Dorsolateral prefrontal cortex (tissue), 122 donors: ENCODE measurements at places on chromosomes 6 and 20.

DNA sequence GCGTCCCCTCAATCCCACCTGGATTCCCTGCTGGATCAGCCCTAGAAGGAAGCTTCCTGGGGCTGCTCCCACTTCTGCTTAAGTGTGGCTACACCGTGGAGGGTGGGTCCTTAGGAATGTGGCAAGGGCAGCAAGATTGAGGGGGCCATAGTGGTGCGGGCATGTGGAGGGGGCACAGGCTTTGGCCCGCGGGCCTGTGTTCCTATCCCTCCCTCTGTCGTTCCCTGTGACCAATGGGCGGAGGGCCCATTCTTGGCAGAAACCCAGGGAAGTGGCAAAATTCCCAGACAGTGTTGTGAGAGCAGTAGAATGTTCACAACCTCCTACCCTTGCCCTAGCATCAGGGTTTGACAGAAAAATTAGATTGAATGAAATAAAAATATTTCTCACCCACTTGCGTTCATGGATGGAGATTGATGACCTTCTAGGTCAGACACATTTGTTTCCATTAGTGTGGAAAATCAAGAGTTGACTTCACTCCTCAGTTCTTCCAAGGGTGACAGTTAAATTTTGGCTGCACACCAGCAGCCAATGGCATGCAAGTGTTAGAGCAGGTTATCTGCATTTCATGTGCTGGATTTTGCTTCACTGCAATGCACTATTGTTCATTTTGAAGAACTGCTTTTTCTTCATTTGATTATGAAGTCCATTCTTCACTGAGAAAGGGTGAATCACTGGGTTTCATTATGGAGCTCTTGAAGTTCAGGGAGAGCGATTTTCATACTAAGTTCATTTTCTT, 49.3 kb upstream of the AHI1 start:
- no peak for DNase-seq

- no peak for DNase-seq
Measured at GRCh38 chr6:104159045-104159618, 700.6 kb downstream of the HACE1 start.

DNA sequence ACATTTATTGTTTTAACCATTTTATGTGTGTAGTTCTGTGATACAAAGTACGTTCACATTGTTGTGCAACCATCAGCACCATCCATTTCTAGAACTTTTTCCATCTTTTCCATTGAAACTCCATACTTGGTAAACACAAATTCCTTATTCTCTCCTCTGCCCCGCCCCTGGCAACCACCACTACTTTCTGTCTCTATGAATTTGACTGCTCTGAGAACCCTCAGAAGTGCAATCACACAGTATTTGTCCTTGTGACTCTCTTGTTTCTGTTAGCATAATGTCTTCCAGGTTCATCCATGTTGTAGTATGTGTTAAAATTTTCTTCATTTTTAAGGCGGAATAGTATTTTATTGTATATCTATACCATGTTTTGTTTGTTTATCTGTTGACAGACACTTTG, 56.9 kb downstream of the DHX35 start:
- DNase-seq: no peak

DNA sequence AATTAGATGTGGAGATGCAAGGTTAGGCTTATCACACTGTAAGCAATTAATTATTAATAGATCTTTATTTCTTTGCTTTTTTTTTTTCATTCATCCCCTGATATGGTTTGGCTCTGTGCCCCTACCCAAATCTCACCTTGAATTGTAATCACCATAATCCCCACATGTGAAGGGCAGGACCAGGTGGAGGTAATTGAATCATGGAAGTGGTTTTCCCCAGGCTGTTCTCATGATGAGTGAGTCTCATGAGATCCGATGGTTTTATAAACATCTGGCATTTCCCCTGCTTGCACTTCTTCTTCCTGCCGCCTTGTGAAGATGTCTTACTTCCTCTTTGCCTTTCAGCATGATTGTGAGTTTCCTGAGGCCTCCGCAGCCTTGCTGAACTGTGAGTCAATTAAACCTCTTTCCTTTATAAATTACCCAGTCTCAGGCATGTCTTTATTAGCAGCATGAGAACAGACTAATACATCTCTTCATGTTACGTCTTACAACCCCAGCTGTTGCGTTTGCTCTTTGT, 333.8 kb downstream of the CDH26 start:
- no peak for DNase-seq

- DNase-seq: no peak
Measured at GRCh38 chr6:41655176-41655575, 16.9 kb downstream of the MDFI start.

DNA sequence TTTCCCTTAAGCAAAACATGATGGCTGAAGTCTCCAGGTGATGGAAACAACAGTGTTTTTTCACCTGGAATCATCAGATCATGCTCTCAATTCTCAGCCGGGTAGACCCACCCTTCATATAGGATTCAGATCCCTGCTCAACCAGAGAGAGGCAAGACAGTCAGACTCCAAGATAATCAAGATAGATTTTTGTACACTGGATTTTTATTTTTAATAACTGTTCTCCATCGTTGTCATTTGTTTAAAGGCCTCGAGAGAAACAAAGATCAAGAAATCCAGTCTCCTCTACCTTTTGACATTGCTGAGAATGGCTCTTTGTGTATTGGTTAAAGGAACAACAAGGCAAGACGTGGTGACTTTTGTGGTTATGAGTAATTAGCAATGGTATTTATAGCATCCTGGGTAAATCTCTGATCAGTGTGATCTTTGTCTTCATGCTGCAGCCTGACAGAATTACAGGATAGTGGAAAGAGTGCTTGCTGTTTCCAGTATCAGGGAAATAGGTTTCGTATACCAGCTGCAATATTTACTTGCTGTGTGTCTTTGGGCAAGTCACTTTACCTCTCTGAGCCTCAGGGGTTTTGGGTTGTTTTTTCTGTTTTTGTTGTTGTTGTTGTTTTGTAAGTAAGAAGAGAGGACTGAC, 29.9 kb downstream of the ID4 start:
- no peak for DNase-seq

DNA sequence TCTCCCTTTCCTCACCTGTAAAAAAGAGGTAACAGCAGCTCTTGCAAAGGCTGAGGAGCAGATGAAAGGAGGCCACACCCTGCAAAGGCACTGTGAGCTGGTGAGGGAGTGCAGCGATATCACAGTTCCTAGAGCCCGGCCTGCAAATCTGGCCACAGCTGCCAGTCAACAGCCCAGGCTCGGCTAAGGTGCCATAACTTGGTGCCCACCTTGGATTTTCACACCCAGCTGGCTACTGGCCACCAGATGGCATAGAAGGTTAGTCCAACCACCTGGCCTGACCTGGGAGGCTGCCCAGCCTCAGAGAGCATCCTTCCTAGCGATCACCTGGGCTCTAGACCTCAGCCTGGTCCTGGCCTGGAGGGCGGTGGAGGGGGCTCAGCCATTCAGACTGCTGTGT, 46.8 kb downstream of the KCNB1 start:
- no peak for DNase-seq
